Activated T-cell treated with anti-CD3 and anti-CD28 coated beads, Interleukin-2, amount 50 U/mL, for 48 hours (primary cell): ENCODE measurements at places on chromosomes 4 and X.

- DNase-seq, result no peak
Observed at GRCh38 chr4:105145156-105145902, 1.3 kb upstream of the TET2 start.

- DNase-seq, result no peak
Observed at GRCh38 chrX:45323387-45323786, 122.7 kb upstream of the DIPK2B start.

DNA sequence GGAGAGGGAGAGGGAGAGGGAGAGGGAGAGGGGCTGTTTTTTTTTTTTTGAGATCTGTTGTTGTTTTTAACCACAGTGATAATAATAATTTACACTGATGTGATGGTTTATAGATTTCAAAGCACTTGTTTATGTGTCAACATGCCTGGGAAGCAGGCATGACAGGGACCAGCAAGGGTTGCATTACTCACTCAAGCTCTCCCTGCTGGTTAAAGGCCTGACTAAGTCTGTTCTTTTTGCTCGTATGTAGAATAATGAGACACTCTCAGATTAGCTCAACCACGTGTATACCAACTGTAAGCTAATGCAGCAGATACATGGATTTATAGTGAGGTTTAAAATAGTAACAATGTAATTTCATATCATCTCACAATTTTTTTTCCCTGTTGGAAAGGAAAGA, 134.6 kb upstream of the BOD1L1 start:
- DNase-seq, result no peak

- DNase-seq, result no peak
Observed at GRCh38 chr4:68447201-68447600, at the start of gene TMPRSS11E. TSS of gene TMPRSS11E (plus strand) at chr4:68447463. CDS start at chr4:68447513, 50 bp downstream.

- DNase-seq, result no peak
Observed at GRCh38 chr4:38944440-38944839, 76.8 kb downstream of the FAM114A1 start.

DNA sequence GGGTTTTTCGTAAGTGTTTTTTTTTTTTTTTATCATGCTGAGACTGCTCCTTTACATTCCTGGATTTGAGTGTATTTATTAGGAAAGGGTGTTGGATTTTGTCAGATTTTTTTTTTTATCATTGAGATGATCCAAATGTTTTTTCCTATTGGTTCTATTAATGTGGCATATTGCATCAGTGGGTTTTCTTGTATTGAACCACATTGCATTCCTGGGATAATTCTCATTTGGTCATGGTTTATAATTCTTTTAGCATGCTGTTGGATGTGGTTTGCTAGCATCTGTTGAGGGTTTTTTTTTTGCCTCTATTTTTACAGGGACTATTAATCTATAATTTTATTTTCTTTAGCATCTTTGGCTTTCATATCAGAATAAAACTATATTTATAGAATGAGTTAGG, 28.8 kb downstream of the COL4A5 start:
- no peak for DNase-seq

- DNase-seq, result no peak
Observed at GRCh38 chrX:142244568-142244967, 39.5 kb upstream of the MAGEC2 start.

DNA sequence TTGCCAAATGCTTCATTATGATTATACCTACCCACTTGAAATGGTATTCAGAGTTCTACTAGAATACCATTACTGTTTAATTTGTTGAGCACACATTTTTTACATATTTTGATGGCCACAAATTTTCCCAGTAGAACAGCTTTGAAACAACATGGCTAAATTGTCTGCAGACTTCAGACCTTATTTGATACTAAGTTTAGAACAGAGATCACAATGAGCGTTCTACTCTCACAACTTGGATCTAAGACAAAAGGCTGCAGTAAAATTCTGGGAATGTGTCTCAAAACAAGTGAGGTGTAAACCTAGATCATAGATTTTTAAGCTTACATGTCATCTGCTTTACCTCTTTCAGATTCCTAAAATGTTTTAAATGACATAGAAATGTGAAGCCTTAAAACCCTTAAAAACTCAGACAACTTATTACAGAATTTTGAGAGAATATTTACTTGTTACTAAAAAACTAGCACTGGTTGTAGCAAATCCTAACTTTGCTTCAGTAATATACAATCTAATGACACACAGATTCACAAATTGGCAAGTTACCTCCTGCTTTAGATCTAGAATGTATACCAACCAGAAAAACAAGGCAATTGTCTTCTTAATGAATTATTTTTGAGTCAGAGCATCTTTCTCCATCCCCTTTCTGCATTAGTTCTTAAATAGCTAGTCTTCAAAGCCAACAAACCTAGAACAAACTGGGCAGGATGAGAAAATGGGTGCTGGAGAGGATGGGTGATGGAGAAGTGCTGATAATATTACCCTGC, 243.3 kb downstream of the SLC7A11 start:
- DNase-seq, result no peak

GRCh38 chr4:36439556-36439955, 158.1 kb downstream of the DTHD1 start:
- no peak for DNase-seq

GRCh38 chrX:30904186-30904585, 15.1 kb upstream of the TAB3 start:
- DNase-seq, result no peak

DNA sequence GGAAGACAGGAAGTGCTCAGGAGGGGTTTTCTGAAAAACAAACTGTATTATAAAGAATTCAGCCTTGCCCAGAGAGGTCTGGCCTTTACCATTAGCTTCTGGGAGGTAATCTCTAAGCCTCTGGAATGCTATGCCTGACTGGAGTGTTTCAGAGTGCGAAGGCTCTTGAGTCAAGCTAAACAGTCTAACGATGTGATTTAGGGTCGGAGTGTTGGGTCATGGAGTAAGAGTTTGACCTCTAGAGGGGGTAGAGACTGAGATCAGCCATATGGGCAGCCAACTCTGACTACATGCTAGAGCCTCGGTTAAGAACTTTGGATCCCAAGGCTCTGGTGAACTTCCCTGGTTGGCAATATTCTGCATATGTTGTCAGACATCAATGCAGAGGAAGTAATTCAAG, 15.0 kb downstream of the BOD1L1 start:
- no peak for DNase-seq

DNA sequence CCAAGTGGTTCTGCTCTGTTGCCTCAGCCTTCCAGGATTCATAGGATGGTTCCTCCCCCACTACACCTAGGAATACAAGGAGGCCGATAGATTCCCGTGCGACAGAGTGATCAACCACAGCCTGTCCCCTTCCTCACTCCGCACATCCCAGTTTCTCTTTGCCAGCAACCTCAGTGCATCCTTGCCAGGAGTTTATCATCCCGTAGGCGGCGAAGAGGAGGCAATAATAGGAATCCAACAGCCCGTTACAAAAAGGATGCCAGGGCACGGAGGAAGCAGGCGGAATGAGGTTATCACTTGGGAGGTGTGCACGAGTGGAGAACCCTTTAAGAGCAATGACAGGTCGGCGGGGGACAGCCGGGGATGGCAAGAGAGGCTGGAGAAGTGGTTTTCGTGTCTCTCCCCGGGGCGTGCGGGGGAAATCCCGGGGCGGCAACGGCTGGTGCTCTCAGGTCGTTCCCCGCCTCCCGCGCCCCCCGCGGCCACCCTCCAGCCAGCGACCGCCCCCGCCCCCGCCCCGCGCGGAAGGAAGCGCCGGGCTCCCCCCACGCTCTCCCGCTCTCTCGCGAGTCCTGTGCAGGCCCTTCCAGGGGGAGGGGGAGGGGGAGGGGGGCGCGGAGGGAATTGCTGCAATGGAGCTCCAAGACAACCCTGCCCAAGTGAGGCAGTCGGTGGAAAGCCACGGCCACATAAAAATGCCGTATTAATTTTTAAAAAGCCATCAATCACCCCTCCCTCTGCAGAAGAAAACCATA, 1.6 kb downstream of the PPP3CA start:
- peak; percentile 51 for DNase-seq

DNA sequence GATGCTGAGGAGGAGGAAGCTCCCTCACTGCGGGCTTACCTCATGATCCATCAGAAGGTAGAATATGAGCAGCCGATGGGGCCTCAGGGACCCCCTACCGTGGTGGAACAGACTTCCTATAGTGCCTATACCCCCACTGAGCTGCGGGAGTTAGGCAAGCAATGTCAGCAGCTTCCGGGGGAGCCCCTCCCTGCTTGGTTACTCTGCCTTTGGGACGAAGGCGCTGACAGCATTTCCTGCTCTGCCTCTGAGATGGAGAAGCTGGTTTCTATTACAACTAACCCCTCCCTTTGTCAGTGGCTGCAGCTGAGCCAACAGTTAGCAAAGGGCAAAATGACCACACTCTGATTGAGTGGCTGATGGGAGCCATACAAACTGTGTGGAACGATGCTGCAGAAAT, 430.7 kb downstream of the IDS start:
- DNase-seq, result peak; percentile 19

DNA sequence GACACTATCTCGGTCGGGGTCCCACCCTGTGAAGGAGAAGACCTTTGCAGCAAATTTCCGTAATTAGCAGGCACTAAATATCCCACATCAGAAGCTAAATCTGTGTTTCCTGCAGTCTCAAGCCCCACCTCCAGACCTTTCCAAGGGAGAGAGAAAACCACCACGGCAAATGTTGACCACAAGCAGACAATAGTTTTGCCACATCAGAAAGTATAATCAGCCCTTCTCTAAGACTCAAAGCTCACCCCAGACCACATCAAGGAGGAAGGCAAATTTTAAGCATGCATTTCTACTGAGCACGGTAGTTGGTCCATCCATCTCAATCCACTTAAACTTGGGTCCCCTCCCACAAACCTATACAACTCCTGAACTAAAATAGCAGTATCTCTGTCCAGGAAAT, 398.5 kb downstream of the GPM6A start:
- no peak for DNase-seq
